ENCODE measurements at places on chromosomes 1 and 21. TPM values are rescaled to one million over a fixed set of nuclear protein-coding genes. Genes with fewer than 3 reads are reported as not detected.

- ATAC-seq, result no peak
Observed at GRCh38 chr1:70812442-70813109, 235.0 kb downstream of the PTGER3 start.

DNA sequence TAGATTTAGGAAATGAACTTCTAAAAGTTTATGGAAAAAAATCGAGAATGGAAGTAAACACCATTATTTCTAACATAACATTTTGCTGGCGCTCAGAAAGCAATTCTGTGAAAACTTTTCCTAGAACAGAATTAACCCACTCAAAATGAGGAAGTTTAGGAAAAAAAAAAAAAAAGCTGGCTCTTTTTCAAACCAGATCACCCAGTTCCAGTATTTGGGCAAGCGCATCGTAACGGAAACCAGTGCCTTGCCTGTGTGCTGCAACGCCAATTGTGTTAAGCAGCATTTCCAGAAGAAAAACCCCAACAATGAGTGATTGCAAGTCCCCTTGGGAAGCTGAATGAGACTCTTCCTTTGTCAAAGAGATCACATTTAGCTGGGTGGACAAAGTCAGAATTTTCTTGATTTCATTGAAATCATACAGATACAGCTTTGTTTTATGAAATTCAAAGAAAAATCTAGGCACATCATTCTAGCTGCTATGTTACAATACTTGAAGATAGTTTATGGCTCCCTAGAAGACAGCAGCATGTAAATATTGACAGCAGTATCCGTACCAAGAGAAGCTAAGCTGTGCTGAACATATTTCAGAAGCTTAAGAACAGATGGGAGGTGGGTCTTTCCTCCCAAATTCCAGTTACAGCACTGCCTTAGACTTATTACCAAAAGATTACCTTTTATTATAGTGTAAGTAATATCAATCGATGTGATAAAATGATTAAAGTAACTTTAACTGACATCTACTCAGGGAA is 113.4 kb downstream of the ERG start:
- no peak for ATAC-seq

GRCh38 chr1:67347688-67348472 is 40.2 kb downstream of the IL12RB2 start:
- peak; percentile 24 for ATAC-seq

- no peak for ATAC-seq
Observed at GRCh38 chr1:63134501-63135173, 187.7 kb upstream of the FOXD3 start.

- ATAC-seq, result peak; percentile 74
Observed at GRCh38 chr1:227788271-227789083, 27.0 kb upstream of the PRSS38 start.

DNA sequence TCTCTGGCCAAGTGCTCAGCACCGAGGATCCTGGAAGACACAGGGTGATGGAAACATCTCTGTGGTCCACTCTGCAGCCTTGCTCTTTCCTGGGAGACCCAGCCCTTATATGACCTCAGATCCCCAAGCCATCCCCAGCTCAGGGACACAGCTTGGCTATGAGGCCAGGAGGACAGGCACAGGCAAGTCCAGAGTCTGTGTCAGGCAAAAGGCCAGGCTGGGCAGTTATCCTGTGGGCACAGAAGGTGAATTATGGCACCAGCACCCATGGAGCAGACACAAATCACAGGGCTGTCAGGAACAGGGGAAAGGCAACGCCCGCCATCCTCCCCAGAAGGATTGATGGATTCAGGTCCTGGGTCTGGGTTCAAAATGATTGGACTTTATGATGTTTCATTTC is 52.1 kb upstream of the SCMH1 start:
- ATAC-seq, result no peak

DNA sequence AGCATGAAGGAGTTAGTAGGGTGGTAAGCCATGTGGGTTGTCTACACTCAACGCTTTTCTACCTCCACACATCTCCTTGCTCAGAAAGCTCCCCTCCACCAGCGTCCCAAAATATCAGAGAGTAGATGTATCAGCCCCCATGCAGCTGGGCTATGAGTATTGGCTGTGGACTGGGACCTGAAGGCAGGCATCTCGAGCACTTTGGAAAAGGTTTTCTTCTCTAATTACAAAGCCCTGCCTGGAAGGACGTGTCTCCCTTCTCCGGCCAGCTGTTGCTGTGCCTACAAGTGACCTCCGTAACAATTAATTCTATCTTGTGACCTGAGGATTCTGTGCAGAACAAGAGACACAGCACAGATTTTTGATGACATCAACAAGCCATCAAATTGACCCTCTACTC is 142.0 kb upstream of the RUNX1 start:
- no peak for ATAC-seq

GRCh38 chr21:45306832-45307571 is 19.3 kb upstream of the POFUT2 start:
- ATAC-seq, result no peak

DNA sequence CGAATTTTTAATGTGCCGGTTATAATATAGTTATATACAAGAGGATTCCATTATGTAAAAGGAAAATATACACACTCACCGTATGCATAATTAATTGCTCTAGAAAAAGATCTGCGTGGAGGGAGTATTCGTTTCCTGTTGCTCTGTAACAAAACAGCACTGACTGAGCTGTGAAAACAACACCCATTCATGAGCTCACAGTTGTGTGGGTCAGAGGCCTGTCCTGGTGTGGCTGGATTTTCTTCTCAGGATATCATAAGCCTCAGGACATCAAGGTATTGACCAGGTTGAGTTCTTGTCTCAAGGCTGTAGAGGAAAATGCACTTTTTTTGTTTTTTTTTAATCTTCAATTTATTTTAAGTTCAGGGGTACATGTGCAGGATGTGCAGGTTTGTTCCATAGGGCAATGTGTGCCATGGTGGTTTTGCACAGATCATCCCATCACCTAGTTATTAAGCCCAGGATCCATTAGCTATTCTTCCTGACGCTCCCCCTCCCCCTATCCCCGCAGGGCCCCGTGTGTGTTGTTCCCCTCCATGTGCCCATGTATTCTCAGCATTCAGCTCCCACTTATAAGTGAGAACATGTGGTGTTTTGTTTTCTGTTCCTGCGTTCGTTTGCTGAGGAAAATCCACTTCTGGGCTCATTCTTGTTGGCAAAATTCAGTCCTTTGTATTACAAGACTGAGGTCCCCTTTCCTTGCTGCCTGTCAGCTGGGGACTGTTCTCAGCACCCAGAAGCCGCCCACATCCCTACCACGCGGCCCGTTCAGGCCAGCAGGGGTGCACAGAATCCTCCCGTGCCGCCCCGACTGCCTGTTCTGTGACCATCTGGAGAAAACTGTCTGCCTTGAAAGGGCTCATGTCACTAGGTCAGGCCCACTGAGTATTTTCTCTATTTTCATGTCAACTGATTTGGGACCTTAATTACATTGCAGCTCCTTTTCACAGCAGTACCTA is 87.4 kb upstream of the ERRFI1 start:
- ATAC-seq, result no peak

DNA sequence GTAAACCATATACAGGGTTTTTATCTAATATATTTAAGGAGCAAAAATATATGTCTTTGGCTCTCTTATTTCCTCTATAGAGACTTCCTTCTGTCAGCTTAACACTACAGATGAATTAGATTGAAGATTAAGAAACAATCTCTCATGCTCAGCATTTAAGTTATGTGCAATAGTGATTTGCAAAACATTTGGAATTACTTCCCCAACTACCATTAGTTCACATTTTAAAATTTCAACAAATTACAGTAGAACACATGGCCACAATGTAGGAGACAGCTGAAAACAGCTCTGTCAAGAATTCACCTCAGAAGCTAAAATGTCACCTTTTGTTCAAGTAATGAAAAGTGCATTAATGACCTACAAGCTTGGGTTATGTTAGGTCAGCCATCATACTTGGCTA is 177.9 kb downstream of the EIF4G3 start:
- ATAC-seq, result no peak

DNA sequence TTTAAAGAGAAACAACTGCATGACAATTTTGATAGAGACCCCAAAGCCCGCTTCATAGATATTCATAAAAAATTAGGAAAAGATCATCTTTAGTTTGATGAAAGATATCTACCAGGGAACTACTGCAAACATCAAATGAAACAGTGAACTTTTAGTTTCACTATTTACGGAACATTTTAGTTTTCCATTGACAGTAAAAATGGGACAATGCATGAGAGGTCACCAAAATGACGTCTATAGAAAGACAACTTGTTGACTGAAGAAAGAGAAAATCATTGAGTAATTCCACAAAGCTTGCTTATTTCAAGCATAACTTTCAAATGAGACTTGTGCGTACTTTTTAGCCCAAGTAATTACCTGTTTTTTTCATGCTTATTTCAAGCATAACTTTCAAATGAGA is 411.4 kb downstream of the HLX start:
- ATAC-seq, result peak; percentile 59

DNA sequence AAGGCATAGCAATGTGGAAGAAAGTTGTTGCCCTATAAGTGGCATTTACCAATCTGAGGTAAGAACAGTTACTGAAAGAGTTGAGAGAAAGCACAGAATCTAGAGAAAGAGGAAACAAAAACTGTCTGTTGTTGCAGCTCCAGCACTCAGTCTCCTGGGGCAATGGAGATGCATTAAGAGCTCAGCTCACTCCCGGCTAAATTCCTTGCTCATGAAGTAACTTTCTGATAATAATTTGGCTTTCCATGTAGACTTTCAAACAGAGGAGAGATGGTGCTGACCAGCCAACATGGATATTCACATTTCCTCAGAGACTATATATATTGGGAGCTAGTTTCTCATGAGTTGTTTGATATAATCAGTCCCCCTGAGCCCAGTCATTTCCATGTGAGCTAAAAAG is 135.3 kb downstream of the GDAP2 start:
- ATAC-seq, result no peak

GRCh38 chr21:15272591-15272990 is 207.8 kb upstream of the NRIP1 start:
- no peak for ATAC-seq

GRCh38 chr1:89761901-89762300 is 58.9 kb upstream of the LRRC8D start:
- ATAC-seq, result no peak

DNA sequence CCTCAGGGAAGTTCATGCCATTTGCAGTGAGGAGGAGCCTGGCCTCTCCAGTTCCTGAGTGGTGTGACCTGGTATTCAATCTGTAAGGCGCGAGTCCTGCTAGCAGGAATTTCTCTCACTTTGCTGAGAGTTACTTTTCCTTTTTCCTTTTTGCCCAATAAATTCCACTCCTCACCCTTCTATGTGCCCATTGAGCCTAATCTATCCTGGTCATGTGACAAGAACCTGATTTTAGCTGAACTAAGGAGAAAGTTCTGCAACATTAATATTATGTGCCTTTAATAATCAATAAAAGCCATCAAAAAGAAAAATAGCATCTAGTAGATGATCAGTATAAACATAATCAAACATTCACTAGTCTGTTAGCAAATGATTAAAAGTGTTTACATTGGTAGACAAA is 136.1 kb upstream of the POGK start:
- ATAC-seq, result no peak

DNA sequence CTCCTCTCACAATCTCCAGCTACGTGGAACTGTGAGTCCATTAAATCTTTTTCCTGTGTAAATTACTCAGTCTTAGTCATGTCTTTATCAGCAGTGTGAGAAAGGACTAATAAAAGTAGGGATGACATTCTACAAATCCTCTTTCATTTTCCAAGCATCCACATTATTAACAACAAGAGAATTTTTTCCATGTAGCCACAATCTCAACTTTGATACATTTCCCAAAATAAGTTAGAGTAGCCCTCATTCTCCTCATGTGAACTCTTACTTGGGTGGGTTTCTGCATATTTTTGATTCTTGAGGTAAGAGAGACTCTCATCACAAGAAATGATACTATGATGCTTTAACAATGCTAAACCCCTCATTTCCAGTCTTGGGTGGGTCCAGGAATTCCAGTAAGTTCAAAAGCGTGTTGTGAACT is 52.8 kb downstream of the TNFSF18 start:
- no peak for ATAC-seq

DNA sequence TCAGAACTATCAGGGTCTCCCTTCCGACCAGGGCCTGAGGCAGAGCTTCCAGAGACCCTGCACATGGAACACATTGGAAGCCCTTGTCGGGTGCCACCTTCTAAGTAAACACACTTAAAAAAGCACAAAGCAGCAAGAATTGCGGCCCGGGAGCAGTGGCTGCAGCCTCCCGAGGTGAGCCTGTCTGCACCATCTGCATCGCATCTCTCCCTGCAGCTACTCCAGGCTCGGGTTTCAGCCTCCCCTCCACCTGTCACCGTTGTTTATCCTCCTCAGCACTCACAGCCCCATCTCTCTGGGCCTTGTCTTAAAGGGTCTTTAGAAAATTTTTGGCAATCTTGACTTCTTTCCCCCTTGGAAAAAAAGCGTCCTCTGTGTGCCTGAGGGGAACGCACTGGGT is 95.1 kb upstream of the ARHGEF16 start:
- no peak for ATAC-seq

- no peak for ATAC-seq
Observed at GRCh38 chr1:51600529-51600928, 16.4 kb upstream of the OSBPL9 start.

DNA sequence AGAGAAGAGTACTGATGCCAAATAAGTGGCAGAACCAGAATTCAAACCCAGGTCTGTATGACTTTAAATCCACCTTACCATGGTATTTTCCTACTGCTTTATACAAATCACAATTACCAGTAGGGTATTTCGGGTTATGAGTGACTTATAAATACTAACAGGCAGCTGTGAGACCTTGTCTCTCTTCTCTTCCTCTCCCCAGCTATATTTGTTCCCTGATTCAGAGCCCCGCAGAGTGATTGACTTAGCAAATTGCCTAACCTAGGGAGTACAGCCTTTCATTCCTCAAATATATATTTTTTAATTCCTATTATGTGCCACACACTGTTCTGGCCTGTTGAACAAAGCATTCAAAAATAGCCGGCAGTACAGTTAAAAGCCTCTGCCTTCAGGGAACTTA is 168.0 kb downstream of the CLEC20A start:
- no peak for ATAC-seq

Gene KRTAP8-1
- not detected for total RNA-seq

Gene PKNOX1
- total RNA-seq, result 18.0 TPM

Gene OR10Z1
- total RNA-seq, result not detected

Gene GSTM5
- total RNA-seq, result not detected

Gene TMEM240
- 2.3 TPM for total RNA-seq

Gene CGN
- total RNA-seq, result 2.7 TPM

Gene PADI4
- total RNA-seq, result 0.19 TPM

Gene ADAMTSL4
- 0.37 TPM for total RNA-seq

Gene TMEM69
- total RNA-seq, result 26.6 TPM

Gene BARHL2
- not detected for total RNA-seq

Gene GPR3
- total RNA-seq, result 0.42 TPM

Gene GJB5
- total RNA-seq, result not detected

Gene ASTN1
- total RNA-seq, result not detected

Measured in activated T-helper 17 cell treated with anti-CD3 and anti-CD28 coated beads, Interleukin-2, amount 50 U/mL, for 72 hours (primary cell).